Peyer's patch (tissue), 4 donors: ENCODE measurements at places on chromosomes 1 and 21. TPM values are rescaled to one million over a fixed set of nuclear protein-coding genes. Genes with fewer than 3 reads are reported as not detected.

The ICOSLG gene
- 6.7 TPM for total RNA-seq

The LIPI gene
- not detected for total RNA-seq

The MTHFR gene
- 89.5 TPM for total RNA-seq

The AK4 gene
- total RNA-seq = 12.2 TPM

The SH3D21 gene
- 26.4 TPM for total RNA-seq

The EYA3 gene
- 32.2 TPM for total RNA-seq

The KCND3 gene
- 0.35 TPM for total RNA-seq

The ADAMTS5 gene
- 17.3 TPM for total RNA-seq

The PER3 gene
- total RNA-seq = 10.0 TPM

The CRYAA gene
- total RNA-seq = not detected

The OR2T29 gene
- total RNA-seq = not detected

The MYOCOS gene
- not detected for total RNA-seq

The TGFBR3 gene
- 16.3 TPM for total RNA-seq

The MSTO1 gene
- total RNA-seq = 30.8 TPM

The PROK1 gene
- not detected for total RNA-seq

The MCOLN2 gene
- 1.7 TPM for total RNA-seq

The FNBP1L gene
- 63.0 TPM for total RNA-seq

The NKAIN1 gene
- not detected for total RNA-seq

The IGSF3 gene
- 50.7 TPM for total RNA-seq

The TTC34 gene
- total RNA-seq = 2.4 TPM

The DRAM2 gene
- total RNA-seq = 45.4 TPM

The FCAMR gene
- total RNA-seq = not detected

The AUNIP gene
- not detected for total RNA-seq

The WNT9A gene
- 0.83 TPM for total RNA-seq

The ZNF683 gene
- not detected for total RNA-seq

The AVPR1B gene
- not detected for total RNA-seq

The HENMT1 gene
- 5.8 TPM for total RNA-seq

The ATP1A4 gene
- not detected for total RNA-seq

The IVNS1ABP gene
- total RNA-seq = 84.8 TPM

The SASS6 gene
- 3.5 TPM for total RNA-seq

The HLX gene
- total RNA-seq = 4.0 TPM

The KLHL12 gene
- 19.8 TPM for total RNA-seq

The PCAT6 gene
- not detected for total RNA-seq

The NT5C1A gene
- total RNA-seq = not detected

The TFB2M gene
- 6.4 TPM for total RNA-seq

The DYNLT5 gene
- total RNA-seq = not detected

The LCE1C gene
- total RNA-seq = not detected

The CYP4X1 gene
- total RNA-seq = 4.8 TPM

The ACOT11 gene
- total RNA-seq = 84.2 TPM

The CFAP298 gene
- 17.4 TPM for total RNA-seq

The RIMKLA gene
- total RNA-seq = 1.1 TPM

The RIMS3 gene
- 5.4 TPM for total RNA-seq

The CCDC185 gene
- not detected for total RNA-seq

The TPM3 gene
- total RNA-seq = 277 TPM

The NDC1 gene
- 5.1 TPM for total RNA-seq

The ACBD3 gene
- 31.7 TPM for total RNA-seq

The CA6 gene
- not detected for total RNA-seq

The CHIT1 gene
- not detected for total RNA-seq

The UBL4B gene
- not detected for total RNA-seq
